ENCODE measurements at places on chromosomes 11 and 22. TPM values are rescaled to one million over a fixed set of nuclear protein-coding genes. Genes with fewer than 3 reads are reported as not detected.

- DNase-seq: peak; percentile 74
These were observed 15.2 kb downstream of the SERPINH1 start for GRCh38 chr11:75577207-75577606.

The CCDC87 gene
- 0.22 TPM for polyA plus RNA-seq

The LYVE1 gene
- 18.2 TPM for polyA plus RNA-seq

DNA sequence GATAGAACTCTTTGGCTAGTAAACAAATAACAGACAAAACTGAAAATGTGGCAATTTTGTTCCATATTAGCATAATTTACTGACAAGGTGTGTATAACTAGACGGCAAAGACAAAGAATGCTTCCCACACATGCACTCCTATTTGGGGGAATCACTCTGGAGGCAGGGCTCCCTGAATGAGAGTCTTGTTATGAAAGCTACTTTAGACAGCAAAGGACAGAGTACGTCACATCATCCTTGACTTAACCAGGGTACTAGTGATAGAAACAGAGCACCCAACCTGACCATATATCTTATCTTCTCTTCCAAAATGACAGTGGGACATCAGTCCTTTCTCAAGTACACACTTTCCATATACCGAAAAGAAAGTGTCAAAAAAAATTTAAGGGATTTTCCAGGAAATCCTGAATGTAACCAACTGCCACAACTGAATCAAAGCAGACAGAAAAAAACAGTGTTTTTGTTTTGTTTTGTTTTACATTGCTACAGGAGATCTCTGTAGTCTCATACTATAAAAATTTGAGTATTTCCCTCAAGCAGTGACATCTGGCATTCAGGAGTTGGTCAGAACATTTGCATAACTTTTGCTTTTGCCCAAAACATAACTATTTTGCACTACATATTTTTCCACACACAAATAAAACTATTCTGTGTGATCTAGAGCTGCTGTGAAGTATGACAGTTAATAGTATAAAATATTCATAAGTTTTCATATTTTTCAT lies 98.9 kb downstream of the ARHGAP20 start:
- no peak for DNase-seq

- no peak for DNase-seq
These were observed 57.9 kb upstream of the PARVA start for GRCh38 chr11:12319461-12319951.

- DNase-seq: no peak
These were observed 1.8 kb downstream of the VSIG10L2 start for GRCh38 chr11:125947419-125948277.

The POU2F3 gene
- not detected for polyA plus RNA-seq

The TMEM121B gene
- polyA plus RNA-seq: 0.41 TPM

DNA sequence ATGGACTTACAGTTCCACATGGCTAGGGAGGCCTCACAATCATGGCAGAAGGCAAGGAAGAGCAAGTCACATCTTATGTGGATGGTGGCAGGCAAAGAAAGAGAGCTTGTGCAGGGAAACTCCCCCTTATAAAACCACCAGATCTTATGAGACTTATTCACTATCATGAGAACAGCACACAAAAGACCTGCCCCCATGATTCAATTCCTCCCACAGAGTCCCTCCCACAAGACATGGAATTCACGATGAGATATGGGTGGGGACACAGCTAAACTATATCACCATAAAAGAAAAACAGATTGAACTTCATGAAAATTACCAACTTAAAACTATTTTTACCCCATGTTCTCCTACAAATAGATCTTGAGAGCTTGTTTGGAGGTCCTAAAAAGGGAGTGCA lies 19.6 kb downstream of the ENTHD1 start:
- no peak for DNase-seq

- DNase-seq: no peak
These were observed 322.8 kb downstream of the GUCY1A2 start for GRCh38 chr11:106695506-106695905.

- DNase-seq: no peak
These were observed 4.5 kb downstream of the SLC22A6 start for GRCh38 chr11:62980133-62980760.

Measured in heart right ventricle (tissue), 16 donors.